H7 (cell line): ENCODE measurements at places on chromosomes 6 and 20. TPM values are rescaled to one million over a fixed set of nuclear protein-coding genes. Genes with fewer than 3 reads are reported as not detected.

CRISP1 gene
- not detected in 2 replicates for total RNA-seq

- DNase-seq, result peak; percentile 92
Measured at GRCh38 chr6:34145161-34146020, 496 bp downstream of the GRM4 start.

DNA sequence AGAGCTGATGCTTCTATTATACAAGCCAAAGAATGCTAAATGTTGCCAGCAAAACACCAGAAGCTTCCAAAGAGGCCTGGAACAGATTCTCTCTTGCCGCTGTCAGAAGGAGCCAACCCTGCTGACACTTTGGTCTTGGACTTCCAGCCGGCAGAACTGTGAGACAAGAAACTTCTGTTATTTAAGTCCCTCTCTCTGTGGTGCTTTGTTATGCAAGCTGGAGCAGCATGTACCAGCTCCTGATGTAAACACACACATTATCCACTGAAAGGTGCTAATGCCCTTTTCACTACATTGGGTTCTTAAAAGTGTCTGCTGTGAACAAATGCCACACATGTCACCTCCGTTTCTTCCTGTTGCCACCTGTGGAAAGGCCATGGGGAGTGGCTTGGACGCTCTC is 25.9 kb upstream of the PRELID3B start:
- DNase-seq, result no peak

DNA sequence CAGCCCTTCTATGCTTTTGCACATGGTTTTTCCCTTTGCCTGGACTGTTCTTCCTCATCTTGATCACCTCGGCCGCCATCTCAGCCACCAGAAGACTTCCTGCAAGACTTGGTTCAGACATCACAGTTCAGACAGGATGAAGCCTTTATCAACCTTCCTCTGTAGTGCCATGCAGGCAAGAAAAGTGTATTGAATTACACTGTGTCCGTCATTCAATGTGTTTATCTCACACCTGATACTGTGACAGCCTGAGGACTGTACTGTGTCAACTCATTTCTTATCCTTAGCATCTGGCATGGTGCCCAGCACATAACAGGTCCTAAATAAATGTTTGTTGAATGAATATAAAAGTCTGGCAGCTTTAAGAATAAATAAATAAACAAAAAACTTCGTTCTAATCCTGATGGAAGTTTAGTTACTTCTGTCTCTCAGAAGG is 133.3 kb upstream of the MAN1A1 start:
- DNase-seq, result no peak

GRCh38 chr6:146550911-146551310 is 7.3 kb downstream of the RAB32 start:
- no peak for DNase-seq

DNA sequence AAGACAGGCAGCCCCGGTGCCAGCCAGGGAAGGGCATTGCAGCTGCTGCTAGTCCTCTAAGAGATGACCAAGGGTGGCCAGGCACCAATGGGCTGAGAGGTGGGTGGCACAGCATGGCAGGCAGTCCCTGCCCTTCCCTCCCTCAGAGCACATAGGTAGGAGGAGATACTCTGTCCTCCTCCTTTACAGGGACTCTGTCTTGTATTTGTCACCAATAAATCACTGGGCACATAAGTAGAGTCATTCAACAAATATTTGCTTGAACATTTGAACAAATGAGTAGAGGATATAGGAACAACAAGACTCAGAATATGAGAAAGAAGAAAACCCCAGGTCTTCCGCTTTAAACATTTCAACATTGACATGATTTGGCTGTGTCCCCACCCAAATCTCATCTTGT is 69.4 kb upstream of the CLDN20 start:
- no peak for DNase-seq
